ENCODE measurements at places on chromosomes 2 and 18.
A peak's percentile ranks its signal among the peaks of the same experiment; 100 is the strongest.

DNA sequence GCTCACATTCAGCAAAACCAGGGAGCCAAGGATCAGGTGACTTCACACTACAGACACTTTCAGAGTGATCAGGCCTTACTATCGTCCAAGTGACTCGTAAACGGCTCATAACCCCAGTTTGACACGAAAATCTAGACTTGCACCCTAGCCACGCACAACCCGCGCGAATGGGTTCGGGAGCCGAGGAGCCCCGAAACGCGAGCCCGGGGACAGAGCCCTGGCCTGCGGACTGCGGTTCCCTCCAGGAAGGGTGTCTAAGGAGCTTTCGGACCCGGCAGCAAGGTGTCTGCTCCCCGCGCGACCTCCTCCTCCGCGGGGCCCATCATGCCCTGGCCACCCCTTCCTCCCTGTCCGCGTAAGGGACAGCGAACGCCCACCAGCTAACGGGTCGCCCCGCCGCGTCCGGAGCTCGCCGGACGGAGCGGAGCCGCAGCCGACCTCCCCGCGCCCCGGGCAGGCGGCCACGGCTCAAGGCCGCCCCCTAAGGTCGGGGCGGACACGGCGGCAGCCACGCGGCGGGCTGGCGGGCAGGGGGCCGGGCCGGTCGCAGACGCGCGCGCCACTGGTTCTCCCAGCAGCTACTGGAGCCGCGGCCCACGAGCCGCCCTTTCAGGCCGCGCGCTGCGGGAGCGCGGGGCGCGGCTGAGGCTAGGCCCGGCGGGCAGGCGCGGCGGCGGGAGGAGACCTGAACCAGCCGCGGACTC lies 575 bp downstream of the ATL2 start:
- DNase-seq, result peak; percentile 90

- DNase-seq, result peak; percentile 89
Measured at GRCh38 chr18:79460481-79461300, 65.0 kb downstream of the NFATC1 start.

DNA sequence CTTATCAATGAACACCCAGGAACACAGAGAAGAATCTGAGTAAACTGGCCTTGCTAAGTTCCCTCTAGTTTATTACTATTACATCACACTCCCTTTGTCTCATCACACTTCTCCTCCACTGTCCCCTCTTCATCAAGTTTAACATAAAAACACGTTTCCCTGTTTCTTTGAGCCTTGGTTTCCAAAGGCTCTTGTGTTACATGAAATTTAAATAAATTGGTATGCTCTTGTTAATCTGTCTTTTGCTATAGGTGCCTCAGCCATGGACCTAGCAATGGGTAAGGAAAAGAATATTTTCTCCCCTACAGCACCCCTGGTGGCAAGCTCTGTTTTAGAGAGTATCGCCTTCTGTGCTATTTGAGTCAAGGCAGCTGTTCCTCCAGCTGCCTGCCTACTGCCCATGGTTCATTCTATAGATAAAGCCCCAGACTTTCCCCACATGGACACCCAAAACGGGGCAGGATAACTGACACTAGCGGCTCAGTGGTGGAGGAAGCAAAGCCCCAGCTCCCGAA lies 31.8 kb downstream of the TGIF1 start:
- DNase-seq, result peak; percentile 33

- no peak for DNase-seq
Measured at GRCh38 chr2:150012986-150013385, 425.4 kb upstream of the MMADHC start.

DNA sequence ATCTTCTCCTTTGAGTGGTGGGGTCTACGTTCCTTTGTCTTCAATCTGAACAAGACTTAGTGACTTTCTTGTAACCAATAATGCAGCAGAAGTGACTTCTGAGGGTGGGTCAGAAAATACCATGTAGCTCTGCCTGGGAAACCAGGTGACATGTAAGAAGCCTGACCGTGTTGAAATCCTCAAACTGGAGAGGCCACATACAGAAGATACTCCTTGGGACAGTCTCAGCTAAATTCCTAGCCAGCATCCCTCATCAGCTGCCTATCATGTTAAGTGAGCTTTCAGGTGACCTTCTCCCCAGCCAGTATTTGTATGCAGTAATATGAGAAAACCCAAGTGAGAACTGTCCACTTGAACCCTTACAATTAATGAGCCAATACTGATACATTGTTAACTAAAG lies 27.0 kb downstream of the PPM1B start:
- no peak for DNase-seq

DNA sequence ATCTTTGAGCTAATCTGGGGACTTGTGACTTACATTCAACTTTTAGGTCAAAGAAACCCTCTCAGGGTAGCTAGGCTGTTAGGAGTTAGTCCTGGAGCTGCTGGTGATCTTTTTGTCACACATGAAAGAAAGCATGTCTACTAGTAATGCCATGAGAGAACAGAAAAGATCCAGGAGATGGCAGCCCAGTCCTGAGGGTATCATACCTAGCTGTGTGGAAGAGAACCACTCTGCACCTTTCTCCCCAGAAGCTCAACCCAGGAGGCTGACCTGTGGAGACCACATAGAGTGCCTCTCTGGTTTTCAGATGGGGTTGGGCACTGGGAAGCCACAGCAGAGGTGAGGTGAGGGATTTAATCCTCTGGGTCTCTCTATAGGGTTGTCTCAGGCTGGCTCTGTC lies 460.2 kb upstream of the UBE2E3 start:
- DNase-seq, result no peak

GRCh38 chr2:43160778-43161177 lies 65.6 kb downstream of the ZFP36L2 start:
- no peak for DNase-seq

GRCh38 chr2:28475088-28475595 lies 20.7 kb upstream of the PLB1 start:
- DNase-seq, result no peak

- no peak for DNase-seq
Measured at GRCh38 chr2:57434972-57435371, 611.6 kb upstream of the VRK2 start.

- no peak for DNase-seq
Measured at GRCh38 chr2:211744379-211744778, 794.2 kb downstream of the ERBB4 start.

DNA sequence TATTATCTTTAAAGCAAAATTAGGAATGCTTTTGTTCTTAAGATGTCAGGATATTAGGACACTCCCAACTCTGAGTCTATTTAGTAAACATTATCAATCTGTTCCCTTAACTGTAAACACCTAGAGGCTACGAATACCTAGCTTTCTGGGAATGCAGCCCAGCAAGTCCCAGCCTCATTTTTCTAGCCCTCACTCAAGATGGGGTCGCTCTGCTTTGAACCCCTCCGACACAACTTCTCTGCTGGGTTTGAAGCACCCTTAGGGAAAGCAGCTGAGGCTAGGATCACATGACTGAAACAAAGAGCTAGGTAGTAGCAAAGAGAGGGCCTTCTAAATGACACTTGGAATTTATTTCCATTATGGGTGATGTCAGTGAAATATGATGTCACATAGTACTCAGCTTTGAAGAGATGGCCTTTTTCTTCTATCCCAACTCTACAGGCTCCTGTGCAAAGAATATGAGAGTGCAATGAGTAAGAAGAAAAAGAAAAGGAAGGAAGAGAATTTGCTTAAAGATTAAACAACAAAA lies 114.7 kb downstream of the CSRNP3 start:
- DNase-seq, result no peak

GRCh38 chr2:149290662-149291061 lies 39.7 kb upstream of the LYPD6 start:
- no peak for DNase-seq

GRCh38 chr2:190545555-190546385 lies 11.2 kb upstream of the NEMP2 start:
- DNase-seq, result no peak

GRCh38 chr2:235283246-235283645 lies 210.6 kb upstream of the AGAP1 start:
- no peak for DNase-seq

DNA sequence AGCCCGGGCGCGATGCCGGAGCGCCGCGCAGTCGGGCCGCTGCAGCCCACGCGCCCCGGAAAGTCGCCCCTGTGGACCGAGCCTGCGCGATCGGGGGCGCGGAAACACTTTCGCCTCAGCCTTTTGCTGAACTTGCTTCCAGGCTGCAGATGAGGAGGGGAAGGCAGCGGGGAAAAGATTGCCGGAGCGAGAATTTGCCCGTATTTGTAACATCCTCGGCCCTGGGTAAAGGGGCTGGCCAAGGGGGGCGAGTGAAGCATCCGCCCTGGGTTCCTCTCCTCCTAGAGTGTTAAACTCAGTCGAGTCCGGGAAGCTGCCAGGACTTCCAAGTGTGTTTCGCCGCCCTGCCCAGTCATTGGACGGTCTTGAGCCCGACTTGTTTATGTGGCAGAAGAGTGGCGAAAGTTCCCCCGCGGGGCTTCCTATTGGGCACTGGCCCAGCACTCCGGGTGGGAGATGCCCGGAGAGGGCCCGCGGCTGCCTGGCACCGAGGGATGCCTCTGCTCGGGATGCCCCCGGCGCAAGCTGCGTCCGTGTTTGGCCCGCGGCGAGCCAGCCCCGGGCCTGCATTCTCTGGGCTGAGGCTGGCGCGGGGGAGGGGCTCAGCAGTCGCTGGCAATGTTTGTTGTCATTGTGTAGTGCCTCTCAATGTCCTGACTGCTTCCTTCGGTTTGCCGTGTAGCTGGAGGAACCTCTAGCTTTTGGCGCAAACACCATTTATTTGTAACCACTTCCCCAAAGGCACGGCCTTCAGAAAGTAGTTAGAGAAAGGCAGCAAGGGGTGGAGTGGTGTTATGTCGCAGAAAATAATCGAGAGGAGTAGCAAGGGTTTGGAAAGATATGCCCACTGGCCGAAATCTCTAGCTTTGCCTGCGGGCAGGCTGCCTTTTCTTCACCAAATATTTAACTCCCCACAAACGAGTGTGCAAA lies 1.1 kb downstream of the CYBRD1 start:
- peak; percentile 50 for DNase-seq

DNA sequence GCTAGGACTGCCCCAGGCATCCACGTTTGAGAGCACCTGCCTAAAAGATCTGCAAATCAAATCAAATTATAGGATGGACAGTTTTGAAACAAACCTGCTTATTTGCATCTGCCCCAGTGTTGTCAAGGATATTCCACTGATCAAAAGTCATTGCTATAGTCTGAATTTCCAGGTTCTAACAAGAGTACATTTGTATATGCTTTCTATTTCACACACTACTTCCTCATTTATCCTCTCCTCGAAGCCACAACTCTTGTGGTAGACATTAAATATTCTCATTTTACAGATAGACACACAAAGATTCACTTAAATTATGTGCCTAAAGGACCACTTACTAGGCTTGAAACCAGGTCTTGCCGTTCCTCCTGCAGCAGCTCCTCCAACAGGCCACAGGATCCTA lies 11.9 kb upstream of the TET3 start:
- no peak for DNase-seq

- no peak for DNase-seq
Measured at GRCh38 chr18:32881009-32881408, 108.2 kb upstream of the KLHL14 start.

DNA sequence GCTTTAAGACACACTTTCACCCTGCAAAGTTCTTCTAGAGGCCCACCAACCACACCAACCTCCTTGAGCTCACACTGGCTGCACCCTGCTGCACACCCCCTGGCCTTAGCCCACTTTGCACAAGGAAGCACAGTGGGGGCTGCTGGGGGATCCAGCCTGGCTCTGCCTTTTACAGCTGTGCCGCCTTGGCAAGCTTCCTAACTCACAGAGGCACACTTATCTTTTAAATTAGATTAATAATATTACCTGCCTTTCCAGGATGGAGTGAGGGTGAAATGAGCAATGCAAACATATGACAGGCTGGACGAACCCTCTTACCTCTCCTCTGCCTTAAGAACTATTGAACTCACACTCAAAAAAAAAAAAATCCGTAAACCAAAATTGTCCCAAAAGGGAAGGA lies 715.8 kb upstream of the ID2 start:
- no peak for DNase-seq

GRCh38 chr2:234960175-234961088 lies 8.6 kb downstream of the SH3BP4 start:
- no peak for DNase-seq

- no peak for DNase-seq
Measured at GRCh38 chr2:69251943-69252342, 135.1 kb downstream of the GFPT1 start.

GRCh38 chr2:147135376-147135775 lies 709.5 kb upstream of the ACVR2A start:
- DNase-seq, result no peak

DNA sequence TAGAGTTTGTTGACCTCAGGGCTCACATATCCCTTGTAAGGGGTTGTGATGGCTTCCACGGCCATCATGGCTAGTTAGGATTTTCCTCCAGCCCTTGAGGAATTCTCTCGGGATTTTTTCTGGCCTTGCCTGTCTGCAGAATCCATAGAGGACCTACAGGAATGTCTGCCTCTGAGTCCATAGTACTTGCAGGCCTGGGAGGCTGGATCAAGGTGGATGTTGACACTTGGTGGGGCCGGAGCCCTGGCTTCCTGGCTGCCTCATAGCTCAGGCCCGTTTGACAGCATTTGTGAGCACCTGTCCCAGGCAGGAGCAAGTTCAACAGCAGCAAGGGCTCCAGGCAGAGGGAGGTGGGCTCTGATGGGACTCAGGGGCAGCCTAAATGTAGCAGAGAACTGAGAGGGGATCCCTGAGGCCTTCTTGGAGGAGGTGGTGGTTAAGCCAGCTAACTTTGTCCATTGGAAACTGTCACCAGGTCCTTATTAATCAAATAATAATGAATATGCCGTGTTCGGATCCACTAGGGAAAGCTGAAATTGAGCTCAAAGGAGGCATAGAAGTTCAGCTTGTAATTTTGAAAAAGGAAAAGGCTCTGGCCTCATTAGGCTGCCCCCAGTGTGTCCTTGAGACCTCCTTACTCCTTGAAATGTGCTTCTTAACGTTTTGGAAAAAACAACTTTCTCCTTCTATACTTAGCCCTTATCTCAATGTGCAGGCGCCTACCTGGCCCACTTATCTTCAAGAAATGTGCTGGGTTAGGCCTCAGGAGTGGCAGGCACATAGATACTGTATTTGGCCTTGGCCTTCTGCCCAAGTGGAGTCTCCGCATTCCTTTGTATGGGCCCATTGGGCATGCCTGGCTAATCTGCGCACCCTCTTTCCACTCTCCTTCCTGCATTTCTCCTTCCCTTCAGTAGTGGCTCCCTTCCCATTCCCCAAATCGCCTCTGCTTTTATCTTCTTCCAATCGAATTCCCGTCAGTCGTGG lies 66.9 kb downstream of the HPCAL1 start:
- no peak for DNase-seq

GRCh38 chr2:179226203-179226960 lies 38.2 kb downstream of the SESTD1 start:
- DNase-seq, result no peak

- DNase-seq, result no peak
Measured at GRCh38 chr2:85987266-85988174, 98.7 kb upstream of the ST3GAL5 start.

- DNase-seq, result no peak
Measured at GRCh38 chr2:13682540-13683272, 949.8 kb upstream of the LRATD1 start.
